ENCODE measurements at places on chromosomes 5 and 9. TPM values are rescaled to one million over a fixed set of nuclear protein-coding genes. Genes with fewer than 3 reads are reported as not detected.

C9 gene
- 0.28 TPM for total RNA-seq

DCP2 gene
- total RNA-seq = 29.0 TPM

NUTM2G gene
- not detected for total RNA-seq

NKD2 gene
- total RNA-seq = 1.2 TPM

GPR21 gene
- total RNA-seq = 0.38 TPM

PCDHA7 gene
- 2.5 TPM for total RNA-seq

CHSY3 gene
- total RNA-seq = 25.1 TPM

PCDHGB1 gene
- 0.38 TPM for total RNA-seq

DOLPP1 gene
- 8.2 TPM for total RNA-seq

NOXA1 gene
- not detected for total RNA-seq

PRR16 gene
- total RNA-seq = 8.6 TPM

SCGB3A2 gene
- not detected for total RNA-seq

HTR4 gene
- not detected for total RNA-seq

PIP5KL1 gene
- total RNA-seq = 2.0 TPM

KCTD16 gene
- total RNA-seq = 2.3 TPM

GLDC gene
- total RNA-seq = 0.85 TPM

IL9 gene
- not detected for total RNA-seq

IFNA13 gene
- not detected for total RNA-seq

Measured in regular cardiac myocyte (primary cell).